ENCODE measurements at places on chromosomes 13 and 19.

GRCh38 chr13:34409496-34410182 lies 532.4 kb upstream of the NBEA start:
- DNase-seq: no peak

- no peak for DNase-seq
Observed at GRCh38 chr19:3710265-3710812, 2.2 kb downstream of the TJP3 start.

DNA sequence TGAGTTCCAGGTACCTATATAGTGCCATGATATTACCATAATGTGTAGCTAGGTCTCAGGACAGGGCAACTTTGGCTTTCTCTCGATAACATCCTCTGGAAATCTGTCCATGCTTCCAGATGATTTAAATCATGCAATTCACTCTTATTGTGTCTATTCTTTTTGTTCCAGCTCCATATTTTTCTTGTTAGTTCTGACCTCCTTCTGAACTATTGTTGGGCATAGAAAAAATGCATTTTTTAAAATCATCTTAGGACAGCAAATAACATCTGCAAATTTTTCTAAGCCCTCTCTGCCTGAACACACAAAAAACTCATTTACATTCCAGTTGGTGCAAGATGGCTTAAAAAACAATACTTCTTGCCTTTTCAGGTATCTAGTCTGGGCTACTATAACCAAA lies 1561.0 kb upstream of the MIR17HG start:
- no peak for DNase-seq

DNA sequence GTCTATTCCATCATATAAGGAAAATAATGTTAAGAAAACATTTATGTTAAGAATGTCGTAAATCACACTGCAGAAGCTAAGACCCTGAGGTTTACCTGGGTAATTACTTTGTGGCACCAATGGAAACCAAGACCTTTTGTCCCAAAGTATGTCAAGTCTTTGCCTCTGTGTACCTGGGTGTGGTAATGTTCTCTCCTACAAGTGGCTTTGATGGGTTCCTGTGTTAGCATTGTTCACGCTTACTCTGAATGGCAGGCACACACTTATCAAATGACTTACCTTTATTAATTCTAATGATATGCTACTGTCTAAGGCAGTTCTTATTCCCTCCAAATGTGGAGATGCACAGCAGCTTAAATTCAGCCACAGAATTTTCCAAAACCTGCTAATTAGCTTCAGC lies 206.1 kb downstream of the KCTD12 start:
- no peak for DNase-seq

- no peak for DNase-seq
Observed at GRCh38 chr13:46617229-46617721, 64.3 kb downstream of the LRCH1 start.

- DNase-seq: no peak
Observed at GRCh38 chr13:21742096-21742495, 71.2 kb downstream of the FGF9 start.

DNA sequence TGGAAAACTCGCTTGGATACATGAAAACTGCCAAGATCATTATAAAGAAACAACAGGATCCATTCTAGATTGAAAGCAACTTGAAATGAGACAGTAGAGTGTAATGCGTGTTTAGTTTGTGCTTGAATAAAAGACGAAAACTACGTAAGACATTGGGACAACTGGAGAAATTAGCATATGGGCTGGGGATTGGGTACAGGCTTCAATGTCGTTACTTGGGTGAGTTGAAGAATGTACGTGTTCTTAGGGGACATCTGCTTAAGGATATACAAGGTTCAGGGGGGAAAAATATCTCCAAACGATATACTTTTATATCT lies 471 bp upstream of the ERVK3-1 start:
- DNase-seq: no peak

DNA sequence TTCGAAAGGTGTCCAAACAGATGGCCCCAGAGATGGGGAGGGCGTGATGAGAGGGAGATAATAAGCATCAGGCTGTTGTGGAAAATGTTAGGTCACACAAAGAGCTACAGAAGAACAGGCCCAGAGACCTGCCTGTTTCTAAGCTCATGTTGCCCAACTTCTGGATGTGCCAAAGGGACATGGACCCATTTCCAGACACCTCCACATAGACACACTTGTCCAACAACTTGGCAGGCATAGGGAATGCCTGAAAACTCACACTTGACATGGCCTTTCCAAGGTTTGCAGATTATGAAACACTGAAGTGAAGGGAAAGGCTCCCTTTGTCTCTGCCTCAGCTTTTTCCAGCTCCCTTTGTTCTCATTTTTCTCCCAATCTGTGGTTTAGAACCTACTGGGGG lies 43.5 kb upstream of the CYP2B6 start:
- DNase-seq: no peak

- no peak for DNase-seq
Observed at GRCh38 chr13:41652735-41653361, 195.5 kb downstream of the RGCC start.

DNA sequence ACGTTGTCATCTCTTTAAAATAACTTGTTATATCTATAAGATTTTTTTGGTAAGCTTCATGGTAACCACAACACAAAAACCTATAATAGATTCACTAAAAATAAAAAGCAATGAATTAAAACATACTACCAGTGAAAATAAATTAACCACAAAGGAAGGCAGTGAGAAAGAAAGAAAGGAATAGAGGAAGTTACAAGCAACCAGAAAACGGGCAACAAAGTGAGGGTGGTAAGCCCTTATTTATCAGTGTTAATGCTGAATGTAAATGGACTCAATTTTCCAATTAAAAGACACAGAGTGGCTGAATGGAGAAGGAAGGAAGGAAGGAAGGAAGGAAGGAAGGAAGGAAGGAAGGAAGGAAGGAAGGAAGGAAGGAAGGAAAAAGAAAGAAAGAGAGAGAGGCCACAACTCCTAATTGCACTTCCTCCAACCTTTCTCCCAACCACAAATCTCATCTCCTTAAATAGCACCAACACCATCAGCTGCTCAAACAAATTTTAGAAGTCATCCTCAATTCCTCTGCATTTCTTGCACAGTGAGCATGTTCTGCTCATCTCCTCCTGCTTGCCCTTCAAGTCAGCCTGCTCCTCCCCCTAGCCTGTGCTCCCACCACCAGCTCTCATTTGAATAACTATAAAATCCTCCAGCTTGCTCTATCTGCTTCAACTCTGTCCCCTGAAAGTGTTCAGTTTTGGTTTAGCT lies 48.6 kb downstream of the CCNA1 start:
- DNase-seq: no peak

- no peak for DNase-seq
Observed at GRCh38 chr19:51079481-51080110, 3.1 kb downstream of the KLK14 start.

GRCh38 chr13:105725887-105726286 lies 809.6 kb downstream of the EFNB2 start:
- no peak for DNase-seq

DNA sequence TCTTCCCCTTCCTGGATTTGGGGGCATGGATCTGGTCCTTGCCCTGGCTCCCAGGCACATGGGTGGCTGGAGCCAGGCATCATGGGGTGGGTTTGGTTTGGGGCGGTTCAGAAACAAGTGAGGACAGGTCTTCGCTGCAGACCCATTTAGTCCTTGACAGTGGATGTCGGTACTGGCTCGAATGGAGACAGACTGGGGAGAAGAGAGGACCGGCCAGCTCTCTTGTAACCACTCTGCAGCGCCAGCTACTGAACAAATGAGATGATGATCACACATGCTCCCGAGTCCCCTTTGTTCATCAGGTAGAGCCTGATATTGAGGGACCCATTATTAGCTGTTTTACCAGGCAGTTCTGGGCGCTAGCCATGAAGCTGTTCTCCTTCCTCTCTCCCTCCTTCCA lies 64.5 kb downstream of the CHST8 start:
- DNase-seq: no peak

DNA sequence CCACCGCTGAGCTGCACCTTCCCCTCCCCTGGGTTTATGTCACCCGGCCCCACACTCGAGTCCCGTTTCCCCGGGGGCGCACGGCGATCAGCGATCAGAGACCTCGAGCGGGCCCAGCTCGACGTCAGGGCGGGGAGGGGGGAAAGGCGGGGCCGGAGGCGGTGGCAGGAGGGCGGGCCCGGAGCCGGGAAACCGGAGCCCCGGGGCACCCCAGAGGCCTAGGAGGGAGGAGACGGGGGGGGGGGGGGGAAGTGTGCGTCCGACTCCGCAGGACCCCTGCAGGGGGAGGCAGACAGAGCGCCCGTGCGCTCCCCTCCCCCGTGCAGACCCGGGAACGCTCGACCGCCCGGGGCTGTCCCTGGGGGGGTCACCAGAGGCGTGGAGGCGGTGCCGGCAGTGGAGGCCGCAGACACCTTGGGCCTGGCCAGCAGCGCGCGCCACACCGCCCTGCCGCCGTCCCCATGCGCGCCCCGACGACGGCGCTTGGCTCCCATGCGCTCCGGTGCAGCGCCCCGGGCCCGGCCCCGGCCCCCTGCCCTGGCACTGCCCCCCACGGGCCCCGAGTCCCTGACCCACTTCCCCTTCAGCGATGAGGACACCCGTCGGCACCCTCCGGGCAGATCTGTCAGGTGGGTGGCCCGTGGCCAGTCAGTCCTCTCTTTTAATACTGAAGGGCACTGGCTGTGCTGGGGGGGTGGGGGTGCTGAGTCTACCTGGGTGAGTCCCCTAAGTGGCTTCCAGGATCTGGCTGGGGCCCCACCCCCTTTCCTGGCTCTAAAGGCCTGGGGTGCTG lies 11.8 kb downstream of the PDE4A start:
- DNase-seq: no peak

GRCh38 chr13:76223565-76223964 lies 587.4 kb downstream of the LMO7 start:
- no peak for DNase-seq

DNA sequence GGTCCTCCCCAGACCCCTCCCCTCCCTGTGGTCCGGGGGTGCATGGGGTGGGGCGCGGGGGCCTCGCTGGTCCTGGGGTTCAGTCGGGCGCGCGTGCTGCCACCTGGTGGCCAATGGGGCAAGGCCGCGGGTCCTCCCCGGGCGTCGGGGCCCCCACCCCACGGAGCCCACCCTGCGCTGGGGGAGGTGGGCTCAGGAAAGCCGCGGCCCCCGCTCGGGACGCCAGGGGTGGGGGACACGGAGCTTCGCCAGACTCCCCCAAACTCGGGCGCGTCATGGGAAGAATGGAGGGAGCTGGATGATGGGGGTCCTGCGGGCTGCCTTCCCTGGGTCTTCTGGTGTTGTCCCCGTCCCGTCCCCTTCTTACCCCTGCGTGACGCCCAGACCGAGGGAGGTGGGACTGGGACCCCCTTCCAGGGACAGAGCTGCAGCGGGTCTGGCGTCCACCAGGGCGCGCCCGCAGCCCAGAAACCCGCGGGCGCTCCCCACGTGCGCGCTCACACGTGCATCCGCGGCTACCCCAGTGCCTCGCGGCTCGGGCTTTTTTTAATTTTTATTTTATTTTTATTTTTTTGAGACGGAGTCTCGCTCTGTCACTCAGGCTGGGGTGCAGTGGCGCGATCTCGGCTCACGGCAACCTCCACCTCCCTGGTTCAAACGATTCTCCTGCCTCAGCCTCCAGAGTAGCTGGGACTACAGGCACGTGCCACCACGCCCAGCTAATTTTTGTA lies 19.8 kb upstream of the TCF3 start:
- DNase-seq: no peak

DNA sequence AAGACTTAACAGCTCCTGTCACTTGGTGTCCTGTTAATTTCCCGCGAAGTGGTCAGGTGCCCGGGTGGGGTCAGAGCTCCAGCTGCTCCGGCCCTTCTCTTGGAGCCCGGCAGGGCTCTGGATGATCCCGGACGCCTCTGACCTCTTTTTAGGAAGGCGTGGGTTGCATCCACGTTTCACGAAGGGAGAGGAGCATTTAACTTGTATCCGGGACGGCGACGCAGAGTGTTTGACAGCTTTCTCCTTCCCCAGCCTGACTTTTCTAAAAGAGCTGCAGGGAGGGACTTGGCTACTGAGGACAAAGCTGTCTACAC lies 656 bp downstream of the ZNF155 start:
- peak; percentile 7 for DNase-seq

GRCh38 chr19:41816761-41817160 lies 20.4 kb downstream of the CEACAM3 start:
- DNase-seq: no peak

- no peak for DNase-seq
Observed at GRCh38 chr13:94993616-94994015, 281.3 kb upstream of the SOX21 start.

DNA sequence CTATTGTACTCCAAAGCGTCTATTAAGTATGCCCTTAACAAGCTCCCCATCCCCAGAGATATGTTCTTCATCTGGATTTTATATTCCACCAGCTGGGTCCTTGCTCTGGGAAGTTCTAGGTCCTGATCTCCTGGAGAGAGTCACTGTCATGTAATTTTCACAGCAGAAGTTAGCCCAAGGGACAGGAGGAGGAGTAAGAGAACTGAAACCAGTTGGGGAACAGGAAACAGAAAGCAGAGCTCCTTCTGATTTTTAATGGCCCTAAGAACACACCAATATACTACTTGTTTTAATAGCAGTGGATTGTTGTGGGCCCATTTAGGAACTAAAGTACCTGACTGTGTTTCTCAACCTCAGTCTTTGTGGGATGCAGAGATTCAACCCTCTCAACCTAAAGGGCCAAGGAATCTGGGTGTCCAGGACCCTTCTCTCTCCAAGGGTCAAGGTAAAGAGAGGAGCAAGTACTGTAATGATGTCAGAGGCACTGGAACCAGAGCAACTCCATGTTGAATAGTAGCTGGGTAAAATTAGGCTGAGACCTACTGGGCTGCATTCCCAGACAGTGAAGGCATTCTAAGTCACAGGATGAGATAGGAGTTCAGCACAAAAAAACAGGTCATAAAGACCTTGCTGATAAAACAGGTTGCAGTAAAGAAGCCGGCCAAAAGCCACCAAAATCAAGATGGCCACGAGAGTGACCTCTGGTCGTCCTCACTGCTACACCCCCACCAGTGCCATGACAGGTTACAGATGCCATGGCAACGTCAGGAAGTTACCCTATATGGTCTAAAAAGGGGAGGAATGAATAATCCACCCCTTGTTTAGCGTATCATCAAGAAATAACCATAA lies 8.1 kb upstream of the FPR3 start:
- no peak for DNase-seq

- DNase-seq: no peak
Observed at GRCh38 chr13:41388143-41388881, 69.0 kb upstream of the RGCC start.

- DNase-seq: no peak
Observed at GRCh38 chr19:4512070-4512469, 6.2 kb downstream of the PLIN4 start.

- DNase-seq: no peak
Observed at GRCh38 chr19:23776507-23777205, 18.0 kb upstream of the ZNF681 start.

DNA sequence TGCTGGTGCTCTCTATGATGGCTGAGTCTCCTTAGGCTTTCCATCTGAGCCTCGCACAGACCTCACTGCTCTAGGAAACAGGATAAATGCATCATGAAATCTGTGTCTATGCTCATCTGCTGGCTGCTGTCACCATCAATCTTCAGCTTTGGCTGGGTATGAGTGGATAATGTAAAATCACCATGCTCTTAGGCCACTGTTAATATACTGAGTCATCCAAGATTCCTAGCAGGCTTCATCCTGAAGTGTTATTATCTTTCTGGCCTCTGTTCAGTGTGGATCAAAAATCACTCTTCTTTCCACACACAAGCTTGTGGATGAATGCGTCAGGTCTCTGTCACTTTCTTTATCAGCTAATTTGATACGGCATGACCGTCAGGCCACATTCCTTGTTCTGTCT lies 317.4 kb downstream of the NALCN start:
- no peak for DNase-seq

GRCh38 chr19:36775768-36776167 lies 3.2 kb upstream of the ZNF850 start:
- no peak for DNase-seq

All from H54 (cell line).